Fibroblast of mammary gland (primary cell): ENCODE measurements at places on chromosomes 7 and 10.
A peak's percentile ranks its signal among the peaks of the same experiment; 100 is the strongest.

DNA sequence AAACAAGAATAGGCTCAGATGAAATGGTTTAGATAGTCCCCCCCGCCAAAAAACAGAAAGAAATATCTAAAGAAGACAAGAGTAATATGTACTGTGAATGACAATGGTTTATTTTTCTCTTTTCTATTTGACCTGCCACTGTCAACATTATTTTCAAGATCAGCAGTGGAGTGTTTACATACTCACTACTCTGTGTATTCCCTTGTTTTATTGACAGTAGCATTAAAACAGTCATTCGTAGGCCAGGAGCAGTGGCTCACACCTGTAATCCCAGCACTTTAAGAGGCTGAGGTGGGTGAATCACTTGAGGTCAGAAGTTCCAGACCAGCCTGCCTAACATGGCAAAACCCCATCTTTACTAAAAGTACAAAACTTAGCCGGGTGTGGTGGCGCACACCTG, 245.3 kb upstream of the SLC26A5 start:
- DNase-seq: no peak

- DNase-seq: peak; percentile 45
Observed at GRCh38 chr7:95630702-95631458, 34.6 kb upstream of the PDK4 start.

DNA sequence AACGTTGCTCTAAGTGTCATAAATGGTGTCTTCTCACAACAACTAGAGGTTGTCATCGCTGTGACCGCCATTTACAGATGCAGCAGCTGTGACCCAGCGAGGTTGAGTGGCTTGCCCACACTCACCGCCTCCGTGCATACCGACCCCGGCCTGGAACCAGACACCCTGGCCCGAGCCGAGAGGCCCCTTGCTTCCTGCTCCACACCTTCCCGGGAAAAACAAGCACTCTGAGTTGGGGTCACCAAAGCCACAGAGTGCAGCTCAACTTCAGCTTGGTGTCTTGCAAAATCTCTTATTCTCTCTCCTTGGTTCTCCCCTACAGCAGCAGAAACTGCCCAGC, 115.7 kb upstream of the PPP2R2D start:
- DNase-seq: no peak

DNA sequence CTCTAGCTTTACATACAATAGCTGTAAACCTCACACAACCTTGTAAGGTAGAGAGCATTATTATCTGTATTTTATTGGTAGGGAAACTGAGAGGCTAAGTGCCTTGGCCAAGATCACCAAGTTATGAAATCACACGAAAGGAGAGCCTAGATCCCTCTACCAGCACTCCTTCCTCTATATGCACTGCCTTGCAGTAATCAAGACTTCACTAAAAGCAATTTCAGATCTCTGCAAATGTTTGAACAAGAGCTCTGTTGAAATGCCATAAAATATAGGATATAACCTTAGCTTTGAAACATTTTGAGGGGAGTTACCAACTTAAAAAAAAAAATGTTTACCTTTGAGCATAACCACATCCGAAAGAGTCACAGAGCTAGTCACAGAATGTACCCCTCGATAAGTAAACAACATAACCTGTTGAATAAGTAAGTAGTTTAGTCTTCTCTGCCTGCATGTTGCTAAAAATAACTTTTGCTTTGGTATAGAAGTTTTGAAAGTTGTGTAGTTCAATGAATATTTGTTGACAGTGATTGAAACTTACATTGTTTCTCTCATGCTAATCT, 709.4 kb downstream of the AUTS2 start:
- peak; percentile 18 for DNase-seq

GRCh38 chr7:80924090-80924489, 5.2 kb upstream of the SEMA3C start:
- DNase-seq: no peak

DNA sequence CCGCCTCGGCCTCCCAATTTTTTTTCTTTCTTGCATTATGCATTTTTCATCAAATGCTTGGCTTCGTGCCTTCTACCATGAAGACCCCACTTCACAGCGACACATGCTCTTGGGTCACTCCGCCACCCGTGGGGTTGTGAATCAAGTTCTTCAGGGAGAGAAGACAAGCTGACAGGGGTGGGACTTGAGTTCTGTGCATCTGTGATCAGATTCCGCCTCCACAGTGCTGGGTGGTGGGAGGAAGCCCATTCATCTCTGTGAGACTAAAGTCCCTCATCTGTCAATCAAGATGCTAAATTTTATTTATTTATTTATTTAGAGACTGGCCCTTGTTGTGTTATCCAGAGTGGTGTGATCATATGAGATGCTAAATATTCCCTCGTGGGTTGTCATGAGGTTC, 333.0 kb downstream of the DPP6 start:
- no peak for DNase-seq

DNA sequence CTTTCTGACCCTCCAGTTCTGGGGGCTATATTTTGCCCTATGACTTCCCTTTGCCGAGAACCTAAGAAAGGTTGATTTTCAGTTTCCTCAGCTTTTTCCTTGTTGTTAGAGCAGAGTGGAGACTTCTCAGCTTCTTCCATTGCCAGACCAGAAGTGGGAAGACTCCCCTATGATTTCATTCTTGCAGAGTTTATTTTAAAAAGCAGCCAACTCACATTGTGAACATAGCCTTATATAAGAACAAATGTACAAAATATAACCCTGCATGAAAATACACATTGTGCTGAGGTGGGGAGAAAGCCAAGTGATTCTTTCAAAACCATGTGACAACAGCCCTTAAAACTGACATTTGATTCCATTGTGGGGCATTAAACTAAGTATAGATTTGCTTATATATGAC, 33.8 kb upstream of the FZD8 start:
- no peak for DNase-seq

DNA sequence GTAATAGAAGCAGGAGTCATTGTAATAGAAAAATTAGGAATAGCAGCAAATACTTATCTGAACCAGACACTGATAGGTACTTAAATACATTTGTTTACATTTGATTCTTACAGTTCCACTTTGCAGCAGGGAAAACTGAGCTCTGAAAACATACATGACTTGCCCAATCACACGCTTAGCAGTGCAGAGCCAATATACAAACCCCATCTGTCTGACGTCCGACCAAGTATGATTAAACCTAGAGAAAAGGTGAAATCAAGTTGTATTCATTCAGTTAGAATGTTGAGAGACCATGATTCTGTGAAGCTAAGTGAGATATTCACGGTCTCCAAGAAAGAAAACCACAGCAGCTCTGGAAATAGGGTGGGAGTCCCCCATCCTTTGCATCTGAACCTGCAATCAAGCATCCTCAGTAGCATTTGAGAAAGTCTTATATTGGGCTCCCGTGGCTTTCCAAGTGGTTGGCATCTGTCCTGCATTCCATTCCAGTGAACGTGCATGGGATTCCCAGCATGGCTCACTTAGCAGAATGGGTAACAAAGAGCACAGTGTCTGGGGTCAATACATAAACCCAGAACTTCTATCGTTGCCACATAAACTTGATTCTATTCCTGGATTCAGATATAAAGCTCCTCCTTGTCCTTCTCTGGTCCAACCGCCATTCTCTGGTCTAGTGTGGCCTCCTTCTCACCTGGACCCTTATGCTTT, 148.7 kb upstream of the RSU1 start:
- peak; percentile 94 for DNase-seq

GRCh38 chr7:40711706-40712105, 576.9 kb downstream of the SUGCT start:
- DNase-seq: no peak

- no peak for DNase-seq
Observed at GRCh38 chr10:132589681-132590080, 52.1 kb downstream of the INPP5A start.

GRCh38 chr7:70239918-70240317, 641.6 kb downstream of the AUTS2 start:
- no peak for DNase-seq

DNA sequence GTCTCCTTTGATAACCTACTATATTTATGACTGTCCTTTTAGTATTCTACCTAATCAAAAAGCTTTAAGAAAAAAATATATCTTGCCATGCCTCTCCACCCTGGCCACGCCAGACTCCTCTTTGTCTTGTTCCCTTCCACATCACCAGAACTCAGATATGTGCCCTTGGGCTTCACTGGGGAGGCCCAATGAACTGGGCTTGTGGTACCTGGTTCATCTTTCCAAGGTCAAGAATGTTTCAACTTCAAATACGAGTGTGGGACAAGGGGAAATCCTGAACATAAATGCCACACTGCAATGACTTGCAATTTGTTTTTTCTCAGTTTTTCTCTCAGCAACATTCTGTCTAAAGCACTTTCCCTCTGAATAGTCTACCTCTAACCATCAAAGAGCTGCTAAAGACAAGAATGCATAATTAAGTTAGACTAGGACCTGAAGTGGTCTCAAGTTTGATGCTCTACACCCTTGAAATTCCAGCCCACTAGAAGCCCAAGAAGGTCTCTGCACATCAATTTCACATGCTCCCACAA, 9.9 kb downstream of the ERCC6 start:
- no peak for DNase-seq

- DNase-seq: no peak
Observed at GRCh38 chr7:29487424-29487823, 76.2 kb upstream of the PRR15 start.

DNA sequence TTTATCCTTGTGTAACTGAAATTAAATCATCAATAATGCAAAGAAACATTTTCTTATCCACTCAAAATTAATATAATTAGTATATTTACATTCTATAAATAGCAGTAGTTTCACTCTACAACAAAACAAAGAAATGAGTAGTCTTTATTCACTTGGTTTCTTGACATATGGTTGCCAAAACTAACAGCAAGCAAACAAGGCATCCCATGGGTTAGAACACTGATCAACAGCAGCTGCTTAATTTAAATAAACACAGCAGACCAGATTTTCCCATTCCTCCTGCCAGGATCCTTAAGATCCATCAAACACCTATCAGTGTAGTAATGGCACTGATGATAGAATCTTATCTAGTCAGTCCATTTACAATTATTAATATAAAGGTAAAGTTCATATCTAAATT, 22.1 kb downstream of the NCAPG2 start:
- peak; percentile 33 for DNase-seq

GRCh38 chr7:100209493-100209892, 10.3 kb upstream of the PVRIG start:
- no peak for DNase-seq

- DNase-seq: no peak
Observed at GRCh38 chr7:42347616-42348015, 110.6 kb upstream of the GLI3 start.

DNA sequence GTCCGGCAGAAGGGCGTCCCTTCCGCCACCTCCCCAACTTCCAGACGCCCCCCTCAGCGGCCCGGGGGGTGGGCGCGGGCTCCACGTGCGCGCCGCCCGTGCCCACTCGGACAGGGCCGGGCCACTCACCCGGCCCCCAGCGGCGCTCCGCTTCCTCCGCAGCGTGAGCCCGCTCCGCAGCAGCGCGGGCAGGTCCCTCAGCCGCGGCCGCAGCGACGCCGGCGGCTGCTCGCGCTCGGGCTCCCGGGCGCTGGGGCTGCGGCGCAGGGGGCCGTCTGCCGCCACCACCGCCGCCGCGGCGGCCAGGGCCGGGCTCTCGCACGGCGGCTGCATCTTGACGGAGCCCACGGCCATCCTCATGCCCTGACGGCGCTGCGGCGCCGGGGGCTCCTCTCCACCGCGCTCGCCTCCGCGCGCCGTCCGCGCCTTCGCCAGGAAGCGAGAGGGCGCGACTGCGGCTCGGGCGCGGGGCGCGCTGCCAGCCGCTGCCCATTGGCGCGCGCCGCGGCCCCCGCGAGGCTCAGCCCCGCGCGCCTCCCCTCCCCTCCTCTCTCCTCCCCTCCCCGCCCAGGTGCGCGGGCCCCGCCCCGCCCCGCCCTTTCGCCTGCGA, at the start of gene RAPGEF5:
TSS of gene RAPGEF5 (minus strand) at position 454 of the 610 bp plus-strand sequence. CDS start at position 360, 94 bp downstream.
- no peak for DNase-seq

- no peak for DNase-seq
Observed at GRCh38 chr7:107668296-107668695, 7.7 kb downstream of the SLC26A4 start.

GRCh38 chr10:45418849-45419675, 45.0 kb downstream of the ALOX5 start:
- peak; percentile 27 for DNase-seq

GRCh38 chr10:1174022-1174421, 117.8 kb downstream of the WDR37 start:
- no peak for DNase-seq

DNA sequence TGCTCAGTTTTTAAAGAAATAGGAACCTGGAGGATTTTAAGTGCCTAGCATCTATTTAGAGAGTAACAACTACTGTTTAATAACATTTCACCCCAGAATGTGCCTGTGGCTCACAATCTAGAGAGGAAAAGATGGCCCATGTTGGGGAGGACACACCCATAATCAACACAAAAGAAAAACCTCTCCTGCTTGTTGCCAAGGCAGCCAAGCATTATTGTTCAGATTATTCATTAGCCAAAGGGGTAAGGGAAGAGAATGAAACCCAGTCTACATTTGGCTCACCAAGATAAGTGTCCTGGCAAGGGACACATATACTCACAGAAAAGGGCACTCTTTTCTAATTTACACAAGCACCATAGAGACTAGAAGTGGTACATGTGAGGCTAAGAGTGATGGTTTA, 17.7 kb upstream of the IFIT1B start:
- DNase-seq: no peak

- no peak for DNase-seq
Observed at GRCh38 chr10:83605783-83606630, 533.3 kb upstream of the GHITM start.
